Activated T-cell treated with anti-CD3 and anti-CD28 coated beads, Interleukin-2, amount 50 U/mL, for 1 hour (primary cell): ENCODE measurements at places on chromosomes 1 and 21.

- no peak for DNase-seq
Observed at GRCh38 chr1:217137210-217137881, 414.1 kb upstream of the ESRRG start.

GRCh38 chr1:201329286-201329685 is 46.0 kb downstream of the PKP1 start:
- DNase-seq, result no peak

- DNase-seq, result no peak
Observed at GRCh38 chr1:57546549-57547330, 122.9 kb upstream of the DAB1 start.

DNA sequence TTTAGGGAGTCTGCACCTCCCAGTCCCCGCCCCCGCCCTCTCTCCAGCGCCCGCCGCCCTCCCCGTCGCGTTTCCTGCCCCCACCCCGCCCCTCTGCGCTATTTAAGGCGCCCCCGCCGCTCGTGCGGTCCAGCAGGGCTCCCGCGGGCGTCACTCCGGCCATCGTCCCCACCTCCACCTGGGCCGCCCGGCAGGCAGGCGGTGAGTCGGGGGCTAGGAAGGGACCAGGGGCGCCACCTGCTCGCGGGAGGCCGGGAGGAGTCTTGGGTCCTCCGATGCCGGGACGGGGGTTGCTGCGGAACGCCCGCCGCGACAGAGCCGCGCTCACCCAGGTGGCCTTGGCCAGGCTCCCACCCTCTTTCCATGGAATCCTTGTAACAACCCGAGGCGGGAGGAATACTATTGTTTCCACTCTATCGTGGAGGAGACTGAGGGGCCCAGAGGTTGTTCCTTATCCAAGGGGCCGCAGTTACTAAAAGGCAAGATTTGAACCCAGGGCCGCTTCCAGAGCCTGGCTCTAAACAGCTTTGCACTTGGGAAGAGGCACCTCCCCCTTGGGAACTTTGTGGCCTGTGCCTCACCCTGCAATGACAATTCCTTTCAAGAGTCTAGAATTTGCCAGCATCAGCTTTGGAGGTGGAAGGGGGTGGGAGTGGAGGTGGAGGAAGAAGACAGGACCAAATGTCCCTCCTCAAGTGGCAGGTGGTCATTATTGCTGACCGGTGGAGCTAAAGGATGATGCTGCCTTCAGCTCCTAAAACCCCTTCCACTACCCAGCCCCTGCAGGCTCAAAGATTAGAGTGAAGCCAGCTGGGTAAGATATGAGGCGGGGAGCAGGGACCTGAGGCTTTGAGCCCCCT is at the start of gene GJA4:
Gene GJA4 (plus strand): TSS at position 132 of the 860 bp plus-strand sequence. CDS start 1,215 bp downstream, outside the sequence.
- DNase-seq, result no peak

DNA sequence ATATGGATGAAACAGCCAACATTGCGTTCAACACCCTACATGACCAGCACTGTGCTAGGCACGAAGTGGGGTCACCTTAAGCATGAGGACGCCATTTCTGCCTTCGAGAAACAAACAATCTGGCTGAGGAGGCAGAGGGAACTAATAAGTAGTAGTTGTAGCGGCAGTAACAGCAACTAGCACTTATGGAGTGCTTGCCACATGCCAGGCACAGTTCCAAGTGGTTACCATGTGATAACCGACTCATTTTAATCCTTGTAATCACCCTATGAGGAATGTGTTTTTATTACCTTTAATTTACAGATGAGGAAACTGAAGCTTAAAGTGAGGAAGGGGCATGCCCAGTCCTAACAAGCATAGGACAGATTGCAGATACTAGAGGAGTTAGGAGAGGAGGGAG is 33.7 kb downstream of the KCND3 start:
- DNase-seq, result no peak

DNA sequence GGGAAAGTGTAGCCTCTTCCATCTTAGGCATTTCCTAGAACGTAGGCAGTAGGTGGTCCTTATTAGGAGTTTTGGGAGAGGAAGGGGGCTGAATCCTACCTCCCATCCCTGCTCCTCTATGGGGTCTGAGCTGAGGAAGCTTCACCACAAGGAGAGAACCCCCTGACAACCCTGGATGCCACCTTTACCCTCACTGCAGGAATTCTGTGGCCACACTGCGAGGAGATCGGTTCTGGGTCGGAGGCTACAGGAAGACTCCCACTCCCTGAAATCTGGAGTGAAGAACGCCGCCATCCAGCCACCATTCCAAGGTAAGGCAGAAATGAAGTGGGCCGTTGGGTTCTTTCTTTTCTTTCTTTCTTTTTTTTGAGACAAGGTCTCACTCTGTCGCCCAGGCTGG is 1.5 kb downstream of the MX1 start:
- no peak for DNase-seq

- no peak for DNase-seq
Observed at GRCh38 chr21:42508371-42508770, 5.3 kb upstream of the SLC37A1 start.

DNA sequence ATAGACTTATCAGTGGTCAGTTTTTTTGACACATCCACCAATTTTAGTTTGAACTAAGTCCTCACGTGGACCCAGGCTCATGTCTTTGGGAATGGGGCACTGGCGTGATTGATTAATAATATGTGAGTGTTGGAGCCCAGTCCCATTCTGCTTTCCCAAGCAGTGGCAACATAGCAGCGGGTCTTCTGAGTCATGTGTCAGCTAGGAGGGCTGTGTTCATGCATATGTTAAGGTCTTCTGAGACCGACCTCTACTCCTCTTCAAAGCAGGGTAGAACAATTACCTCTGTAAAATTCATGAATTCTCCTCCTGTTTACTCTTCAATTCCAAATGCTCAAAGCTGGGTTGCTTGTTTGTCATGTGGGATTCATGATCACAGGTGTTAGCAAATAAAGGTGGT is 291.3 kb downstream of the CAMTA1 start:
- no peak for DNase-seq

- peak; percentile 83 for DNase-seq
Observed at GRCh38 chr1:19582318-19582717, 61.8 kb upstream of the NBL1 start.

- no peak for DNase-seq
Observed at GRCh38 chr1:173014160-173014559, 36.6 kb downstream of the TNFSF18 start.

GRCh38 chr1:168087696-168088095 is 49.0 kb downstream of the GPR161 start:
- DNase-seq, result no peak

GRCh38 chr1:244868484-244869363 is 4.4 kb upstream of the HNRNPU start:
- no peak for DNase-seq

DNA sequence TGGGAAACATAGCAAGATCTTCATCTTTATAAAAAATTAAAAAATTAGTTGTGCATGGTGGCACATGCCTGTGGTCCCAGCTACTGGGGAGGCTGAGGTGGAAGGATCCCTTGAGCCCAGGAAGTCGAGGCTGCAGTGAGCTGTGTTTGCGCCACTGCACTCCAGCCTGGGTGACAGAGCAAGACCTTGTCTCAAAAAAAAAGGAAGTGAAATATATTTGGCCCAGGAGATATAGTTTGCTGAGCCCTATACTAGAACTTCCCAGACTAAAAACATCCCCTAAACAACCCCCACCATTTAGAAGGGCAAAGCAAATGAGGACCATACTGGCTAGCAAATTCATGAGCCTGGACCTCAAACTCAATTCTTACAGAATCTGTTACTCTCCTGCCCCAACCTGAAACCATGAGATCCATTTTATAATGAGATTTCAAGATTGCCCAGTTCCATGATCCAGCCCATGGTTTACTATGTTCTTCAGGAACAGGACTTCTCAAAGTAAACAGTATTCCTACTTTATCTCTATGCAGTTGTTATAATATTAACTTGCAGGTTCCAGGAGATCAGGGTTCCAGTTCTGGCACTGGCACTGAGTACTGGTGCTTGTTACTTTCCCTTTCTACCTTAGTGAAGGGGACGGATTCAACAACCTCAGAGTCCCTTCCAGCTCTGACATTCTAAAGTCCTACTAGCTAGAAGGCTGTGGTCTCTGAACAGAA is 48.9 kb upstream of the TADA1 start:
- no peak for DNase-seq

- peak; percentile 8 for DNase-seq
Observed at GRCh38 chr1:53617851-53618499, 121.0 kb downstream of the GLIS1 start.

DNA sequence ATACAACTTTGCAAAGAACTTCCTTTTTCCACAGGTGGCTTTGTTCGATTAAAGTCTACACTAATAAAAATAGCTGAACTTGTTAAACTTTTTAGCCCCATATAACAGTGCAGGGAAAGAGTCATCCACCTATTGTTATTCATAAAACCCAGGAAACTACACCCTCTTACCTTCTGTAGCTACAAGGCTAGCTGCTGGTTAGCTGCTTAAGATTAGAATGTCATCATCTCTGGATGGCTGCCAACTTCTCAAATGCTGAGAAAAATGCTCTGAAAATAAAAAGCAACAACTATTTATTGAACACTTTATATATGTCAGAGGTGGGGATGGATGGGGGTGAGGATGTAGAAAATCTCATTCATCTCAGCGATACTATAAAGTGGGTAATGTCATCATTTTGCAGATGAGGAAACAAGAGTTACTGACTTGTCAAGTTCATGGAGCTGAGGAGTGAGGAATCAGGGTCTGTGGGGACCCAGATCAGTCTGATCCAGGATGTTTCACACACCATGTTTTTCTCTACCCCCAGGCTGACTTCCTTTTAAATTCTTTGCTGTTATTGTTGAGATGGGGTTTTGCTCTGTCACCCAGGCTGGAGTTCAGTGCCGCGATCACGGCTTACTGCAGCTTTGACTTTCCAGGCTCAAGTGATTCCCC is 17.1 kb downstream of the ATP5PF start:
- no peak for DNase-seq

- DNase-seq, result no peak
Observed at GRCh38 chr1:101310506-101310905, 73.7 kb downstream of the S1PR1 start.

- DNase-seq, result peak; percentile 70
Observed at GRCh38 chr1:10694274-10694632, 102.2 kb downstream of the CASZ1 start.

- DNase-seq, result no peak
Observed at GRCh38 chr1:44072821-44073220, 41.6 kb upstream of the SLC6A9 start.

- no peak for DNase-seq
Observed at GRCh38 chr1:232422098-232422497, 207.8 kb downstream of the SIPA1L2 start.

GRCh38 chr1:85388416-85388815 is 76.5 kb downstream of the DDAH1 start:
- no peak for DNase-seq

DNA sequence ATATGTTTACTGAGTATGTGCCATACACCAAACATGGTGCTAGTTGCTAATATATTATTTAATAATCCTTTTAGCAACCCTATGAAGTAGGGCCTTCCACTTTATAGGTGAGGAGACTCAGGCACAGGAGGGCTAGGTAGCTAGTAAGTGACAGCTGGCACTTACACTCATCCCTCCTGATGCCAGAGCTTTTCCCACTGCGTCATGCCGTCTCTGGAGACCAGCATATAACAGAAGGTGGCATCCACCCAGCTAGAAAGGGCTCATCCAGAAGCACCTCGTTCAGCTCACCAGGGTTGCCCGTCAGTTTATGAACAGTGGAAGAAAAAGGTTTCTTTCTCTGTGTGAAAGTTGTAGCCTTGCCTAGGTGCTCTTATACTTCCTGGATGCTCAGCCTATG is 108.9 kb downstream of the NOS1AP start:
- no peak for DNase-seq

DNA sequence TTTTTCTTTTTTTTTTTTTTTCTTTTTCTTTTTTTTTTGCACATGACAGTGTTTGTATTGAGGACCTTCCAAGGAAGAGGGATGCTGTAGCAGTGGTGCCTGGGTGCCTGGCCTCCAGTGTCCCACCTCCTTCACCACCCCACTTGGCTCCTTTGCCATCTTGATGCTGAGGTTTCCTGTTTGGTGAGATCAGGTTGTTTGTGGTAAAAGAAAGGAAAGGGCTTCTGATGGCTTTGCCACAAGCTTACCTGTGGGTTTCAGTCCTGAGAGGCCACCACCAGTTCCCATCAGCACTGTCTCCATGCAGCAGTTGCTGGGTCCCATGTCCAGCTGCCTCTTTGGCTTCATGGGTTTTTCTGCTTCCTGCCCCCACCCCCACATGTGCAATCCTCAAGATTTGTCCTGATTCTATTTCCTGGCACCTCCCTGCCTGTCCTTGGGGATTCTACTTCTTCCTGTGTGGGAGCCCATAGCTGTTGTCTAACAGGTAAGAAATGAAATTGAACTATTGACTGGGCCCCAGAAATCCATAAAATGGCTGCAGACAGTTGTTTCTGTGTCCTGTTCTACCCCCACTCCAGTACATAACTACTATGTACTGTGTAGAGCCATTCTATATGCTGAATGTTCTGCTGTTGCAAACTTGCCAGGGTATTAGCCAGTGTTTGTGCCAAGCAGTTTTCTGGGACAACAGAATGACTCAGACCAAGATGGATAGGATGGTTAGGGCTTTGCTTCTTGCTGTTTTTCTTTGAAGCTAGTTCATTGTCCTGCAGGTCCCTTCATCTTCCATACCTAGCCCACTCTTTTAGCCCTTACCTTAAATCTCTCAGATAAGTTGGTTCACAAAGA is 4.2 kb upstream of the CCDC28B start:
- no peak for DNase-seq

- DNase-seq, result no peak
Observed at GRCh38 chr1:30085811-30086770, 637.3 kb downstream of the MATN1 start.

DNA sequence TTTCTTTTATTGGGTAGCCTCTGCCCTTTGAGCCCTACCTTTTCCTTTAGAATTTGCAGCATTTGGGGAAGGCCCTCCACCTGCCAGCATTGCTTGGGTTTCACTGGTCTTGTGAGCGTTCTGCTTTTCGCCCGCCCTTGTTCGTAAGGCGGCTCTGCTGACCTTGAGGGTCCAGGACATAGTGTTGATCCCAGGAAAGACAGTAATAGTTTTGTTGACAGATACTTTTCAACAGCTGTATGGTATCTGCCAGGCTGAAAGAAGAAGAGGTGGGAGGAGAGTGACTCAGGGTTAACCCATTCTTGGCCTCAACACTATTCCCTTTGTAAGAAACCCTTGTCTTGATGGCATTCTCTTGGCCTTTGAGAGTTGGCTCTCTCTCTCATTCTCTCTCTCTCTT is 113.4 kb upstream of the SPAG17 start:
- DNase-seq, result no peak

GRCh38 chr1:206742719-206743383 is 27.7 kb upstream of the IL19 start:
- no peak for DNase-seq

DNA sequence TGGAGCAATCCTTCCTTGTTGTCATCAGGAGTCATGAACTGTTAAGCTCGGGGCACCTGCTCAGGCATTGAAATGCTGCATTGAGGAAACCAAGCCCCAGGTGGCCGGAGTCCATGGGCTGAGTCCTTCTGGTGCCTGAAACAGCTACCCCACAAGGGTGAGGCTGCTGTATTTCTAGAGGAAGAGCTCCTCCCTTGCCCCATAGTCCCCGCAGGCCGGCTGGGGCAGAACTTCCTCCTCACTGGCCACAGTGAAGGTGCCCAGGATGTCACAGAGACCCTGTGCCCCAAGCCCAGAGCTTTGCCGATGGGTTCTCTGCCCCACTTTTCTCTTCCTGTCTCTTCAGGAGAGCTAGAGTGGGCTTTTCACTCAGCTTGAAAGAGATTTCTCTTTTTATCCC is 80.8 kb upstream of the GCLM start:
- DNase-seq, result no peak

GRCh38 chr1:5481889-5482288 is 510.3 kb downstream of the NPHP4 start:
- peak; percentile 48 for DNase-seq
